ENCODE measurements at places on chromosomes 2 and 18. TPM values are rescaled to one million over a fixed set of nuclear protein-coding genes. Genes with fewer than 3 reads are reported as not detected.

- DNase-seq = no peak
These were observed 13.5 kb upstream of the NTSR2 start for GRCh38 chr2:11683476-11683875.

FAM237A gene
- not detected for total RNA-seq

DNA sequence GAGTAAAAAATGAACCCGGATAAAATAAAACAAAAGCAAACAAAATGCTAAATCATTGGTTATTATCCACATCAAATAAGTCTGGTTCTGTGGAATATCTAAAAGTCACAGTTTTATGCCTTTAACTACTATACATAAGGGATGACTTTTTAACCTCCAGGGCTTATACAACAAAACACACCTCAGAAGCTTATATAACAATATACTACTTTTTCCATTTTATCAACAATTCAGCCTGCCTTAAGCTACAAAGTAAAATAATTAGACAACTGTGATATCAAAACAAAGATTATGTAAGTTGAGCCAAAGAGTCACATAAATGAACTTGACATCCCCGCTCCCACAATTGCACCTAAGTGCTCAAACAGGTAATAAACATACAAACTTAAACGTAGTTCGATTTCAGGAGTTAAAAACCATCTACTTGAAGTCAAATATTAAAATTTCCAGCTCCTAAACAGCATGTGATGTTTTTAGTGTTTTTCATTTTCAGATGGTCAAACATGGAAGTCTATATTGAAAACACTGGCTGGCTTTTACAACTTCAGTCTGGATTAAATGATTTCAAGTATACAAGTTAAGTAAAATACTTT lies 54.7 kb downstream of the ATIC start:
- DNase-seq = no peak

DNA sequence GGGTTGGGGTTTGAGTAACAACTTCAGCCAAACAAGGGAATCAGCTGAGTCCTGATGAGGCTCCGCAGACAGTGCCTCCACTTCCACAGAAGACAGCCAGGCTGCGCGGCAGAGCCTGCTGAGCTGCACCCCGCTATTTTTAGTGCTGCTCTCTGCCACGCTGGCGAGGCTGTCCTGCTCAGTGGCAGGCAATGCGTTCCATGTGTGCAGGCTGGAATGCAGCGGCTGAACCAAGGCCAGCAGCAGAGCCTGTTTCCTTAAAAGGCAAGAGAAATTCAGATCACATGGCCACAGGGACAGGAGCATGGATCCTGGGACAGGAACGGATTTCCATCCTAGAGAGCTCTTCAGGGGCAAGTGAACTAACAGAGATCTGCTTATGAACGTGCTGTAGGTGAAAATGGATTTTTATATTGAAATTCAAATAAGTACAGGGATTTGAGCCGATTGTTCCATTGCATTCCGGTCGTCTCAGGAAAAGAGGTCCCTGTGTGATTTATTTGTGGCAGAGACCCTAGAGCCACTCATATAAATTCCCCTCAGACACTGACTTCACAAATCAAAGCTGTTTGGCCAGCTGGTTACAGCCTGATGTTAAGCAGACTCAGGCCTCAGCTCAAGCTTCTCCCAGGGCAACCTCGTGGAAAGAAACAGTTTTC lies 98.7 kb downstream of the COL6A3 start:
- no peak for DNase-seq

- peak; percentile 4 for DNase-seq
These were observed 4.5 kb downstream of the TRABD2A start for GRCh38 chr2:84876369-84876768.

TEX44 gene
- total RNA-seq = not detected

- no peak for DNase-seq
These were observed 55.9 kb downstream of the ALK start for GRCh38 chr2:29865512-29865911.

DSEL gene
- 0.05 TPM for total RNA-seq

- no peak for DNase-seq
These were observed 1305.0 kb downstream of the CNTNAP5 start for GRCh38 chr2:125330133-125330532.

DNA sequence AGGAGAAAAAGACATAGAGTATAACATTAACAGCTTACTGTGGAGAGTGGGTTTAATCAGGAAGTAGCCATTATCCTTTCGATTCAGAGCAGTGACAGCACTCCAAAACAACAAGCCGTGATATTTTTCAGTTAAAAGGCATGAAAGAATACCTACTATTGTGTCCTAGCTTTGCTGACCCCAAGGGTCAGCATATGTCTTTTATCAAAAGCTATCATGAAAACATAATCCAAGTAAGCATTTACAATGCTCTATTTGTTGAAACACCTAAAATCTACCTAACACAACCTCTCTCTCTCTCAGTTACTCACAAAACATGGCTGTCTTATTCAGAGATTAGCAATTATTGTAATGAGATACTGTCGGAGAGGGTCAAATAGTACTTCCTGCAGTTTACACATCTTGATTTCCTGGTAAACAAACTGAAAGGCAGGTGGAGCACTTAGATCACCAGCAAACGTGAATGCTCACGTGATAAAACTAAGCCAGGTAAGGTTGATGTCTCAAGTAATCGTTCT lies 100.0 kb downstream of the BAZ2B start:
- DNase-seq = no peak

GRCh38 chr2:240225660-240226475 lies 85.4 kb upstream of the OTOS start:
- DNase-seq = no peak

- DNase-seq = peak; percentile 50
These were observed 1.3 kb downstream of the EML6 start for GRCh38 chr2:54724560-54725342.

- DNase-seq = no peak
These were observed 33.9 kb downstream of the FN1 start for GRCh38 chr2:215401896-215402379.

DNA sequence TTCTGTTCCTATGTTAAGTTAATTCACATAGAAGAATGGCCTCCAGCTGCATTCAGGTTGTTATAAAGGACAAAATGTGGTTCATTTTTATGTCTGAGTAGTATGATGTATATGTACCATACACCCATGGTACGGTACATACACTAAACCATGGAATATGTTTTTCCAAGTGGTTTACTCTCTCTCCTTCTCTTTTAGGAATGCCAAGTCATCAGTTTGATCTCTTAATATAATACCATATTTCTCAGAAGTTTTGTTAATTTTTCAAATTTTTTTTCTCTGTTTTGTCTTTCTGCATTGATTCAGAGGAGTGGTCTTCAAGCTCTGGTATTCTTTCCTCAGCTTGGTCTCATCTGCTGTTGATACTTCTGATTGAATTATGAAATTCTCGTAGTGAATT lies 230.9 kb downstream of the DSEL start:
- DNase-seq = no peak

- DNase-seq = no peak
These were observed 93.5 kb downstream of the ZNF516 start for GRCh38 chr18:76401498-76401897.

- DNase-seq = no peak
These were observed 804.9 kb downstream of the SUCLG1 start for GRCh38 chr2:83654091-83654611.

- no peak for DNase-seq
These were observed 50.9 kb downstream of the MYCN start for GRCh38 chr2:15991231-15991630.

DNA sequence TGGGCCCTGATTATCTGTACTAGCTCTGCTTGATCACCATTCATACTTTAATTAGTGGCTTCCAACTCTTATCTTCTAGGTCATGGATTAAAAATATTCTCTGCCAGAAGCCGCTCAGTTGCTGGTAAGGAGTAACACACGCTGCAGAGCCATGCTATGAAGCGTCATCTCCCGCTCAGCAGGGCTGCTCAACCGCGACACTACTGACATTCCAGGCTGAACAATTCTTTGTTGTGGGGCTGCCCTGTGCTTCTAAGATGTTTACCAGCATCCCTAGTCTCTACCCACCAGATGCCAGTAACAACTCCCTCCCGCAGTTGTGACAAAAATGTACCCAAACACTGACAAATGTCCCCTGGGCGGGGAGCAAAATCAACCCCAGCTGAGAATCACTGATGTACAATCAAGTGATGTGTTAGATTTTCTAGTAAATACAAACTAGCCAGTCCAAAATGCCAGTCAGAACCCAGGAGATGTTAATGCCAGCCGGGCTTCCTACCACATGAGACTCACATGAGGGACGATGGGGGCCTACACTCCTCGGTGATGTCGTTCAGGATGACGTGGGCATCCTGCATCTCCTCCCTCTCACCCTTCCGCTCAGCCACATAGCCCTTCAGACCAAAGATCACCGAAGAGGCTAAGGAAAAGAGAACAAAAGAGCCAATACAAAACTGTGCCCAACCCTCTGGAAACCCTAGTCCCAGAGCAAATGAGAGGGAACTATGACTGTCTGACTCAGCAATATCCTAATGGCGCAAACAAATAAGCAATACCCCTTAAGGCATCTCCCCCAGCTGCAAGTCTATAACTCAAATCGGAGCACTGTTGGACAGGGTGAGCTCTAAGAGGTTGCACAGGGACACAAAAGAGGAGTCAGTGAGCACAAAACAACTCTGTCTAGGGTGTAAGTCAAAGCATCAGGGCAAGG lies 15.6 kb downstream of the ILKAP start:
- DNase-seq = no peak

DNA sequence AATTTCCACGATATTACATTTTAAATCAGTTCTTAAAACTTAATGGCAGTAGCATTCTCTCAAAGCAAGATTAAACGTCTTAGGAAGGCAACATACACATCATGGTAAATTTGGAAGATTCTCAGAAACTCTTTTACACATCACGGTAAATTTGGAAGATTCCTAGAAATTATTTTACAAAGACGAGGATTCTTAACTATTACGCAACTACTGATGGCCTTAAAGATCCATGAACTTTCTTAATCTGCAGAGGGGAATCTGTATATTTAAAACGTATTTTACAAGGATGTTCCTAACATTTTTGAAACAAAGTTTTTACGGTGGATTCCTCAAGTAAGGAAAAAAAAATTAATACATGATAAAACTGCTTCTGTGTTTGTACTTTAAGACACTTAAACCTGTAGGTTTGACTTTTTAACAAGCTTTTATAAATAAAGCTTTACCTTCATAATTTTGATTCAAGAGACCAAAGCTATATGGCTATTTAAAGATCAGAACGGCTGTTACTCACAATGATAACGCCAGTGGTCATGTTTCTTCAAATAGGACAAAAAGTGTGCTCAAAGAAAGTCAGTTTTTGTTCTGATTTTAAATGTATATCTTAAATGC lies 1.7 kb downstream of the ATF2 start:
- DNase-seq = no peak

GNLY gene
- total RNA-seq = 364 TPM

ACTR3 gene
- 626 TPM for total RNA-seq

GRCh38 chr2:11127761-11128160 lies 27.5 kb upstream of the SLC66A3 start:
- no peak for DNase-seq

DNA sequence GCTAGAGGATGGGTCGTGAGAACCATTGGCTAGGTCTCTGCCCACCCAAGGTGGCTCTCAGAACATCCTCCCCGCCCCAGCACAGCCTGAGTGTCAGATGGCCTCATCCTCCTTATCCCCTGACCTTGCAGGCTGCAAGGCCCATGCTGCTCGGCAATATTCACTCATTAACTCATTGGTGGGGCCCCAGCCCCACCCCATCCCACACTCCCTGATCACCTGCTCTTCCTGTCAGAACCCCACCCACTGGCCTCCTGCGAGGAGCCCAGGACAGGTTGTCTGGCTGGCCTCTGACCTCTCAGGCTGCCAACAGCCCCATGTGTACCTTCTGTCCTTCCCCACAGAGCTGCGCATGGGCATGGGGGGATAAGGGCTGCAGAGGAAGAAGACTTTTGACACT lies 5.3 kb downstream of the ADCY3 start:
- no peak for DNase-seq

GRCh38 chr2:230172852-230173251 lies 46.9 kb downstream of the SP110 start:
- DNase-seq = no peak

GRCh38 chr18:59628995-59629394 lies 68.2 kb downstream of the CCBE1 start:
- no peak for DNase-seq

DNA sequence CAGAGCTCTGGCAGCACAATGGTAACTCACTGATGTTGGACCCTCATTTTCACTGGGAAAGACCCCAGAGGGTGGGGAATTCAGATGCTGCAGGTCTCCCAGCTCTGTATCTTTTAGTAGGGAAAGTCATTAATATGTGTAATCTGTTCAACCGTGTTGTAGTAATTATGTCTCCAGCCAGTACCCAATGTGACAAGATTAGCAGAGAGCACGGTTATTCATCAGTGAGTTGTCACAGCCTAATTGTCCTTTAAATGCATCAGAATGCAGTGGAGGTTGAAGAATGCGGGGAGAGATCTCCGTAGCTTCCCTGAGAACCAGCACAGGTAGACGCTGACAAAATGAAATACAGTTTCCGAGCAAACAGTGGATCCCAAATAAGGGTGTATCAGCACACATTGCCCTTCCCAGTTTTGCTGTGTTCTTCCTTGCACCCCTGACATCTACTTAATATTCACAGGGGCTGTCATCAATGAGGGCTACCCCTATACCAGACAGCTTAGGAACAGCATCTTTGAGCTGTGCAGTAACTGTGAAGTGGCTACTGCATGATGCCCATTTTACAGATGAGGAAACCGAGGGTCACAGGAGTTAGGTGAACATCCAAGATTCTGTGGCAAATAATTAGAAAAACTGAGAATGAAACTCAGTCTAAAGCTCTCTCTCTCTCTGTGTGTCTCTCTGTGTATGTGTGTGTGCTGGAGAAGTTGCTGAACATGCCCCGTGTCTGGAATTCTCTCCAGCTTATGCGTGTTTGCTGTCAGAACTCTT lies 430.4 kb upstream of the HS6ST1 start:
- DNase-seq = no peak

GRCh38 chr2:26243470-26244308 lies 743 bp downstream of the HADHA start:
- peak; percentile 55 for DNase-seq

MARCO gene
- not detected for total RNA-seq

CACNB4 gene
- 0.14 TPM for total RNA-seq

DNA sequence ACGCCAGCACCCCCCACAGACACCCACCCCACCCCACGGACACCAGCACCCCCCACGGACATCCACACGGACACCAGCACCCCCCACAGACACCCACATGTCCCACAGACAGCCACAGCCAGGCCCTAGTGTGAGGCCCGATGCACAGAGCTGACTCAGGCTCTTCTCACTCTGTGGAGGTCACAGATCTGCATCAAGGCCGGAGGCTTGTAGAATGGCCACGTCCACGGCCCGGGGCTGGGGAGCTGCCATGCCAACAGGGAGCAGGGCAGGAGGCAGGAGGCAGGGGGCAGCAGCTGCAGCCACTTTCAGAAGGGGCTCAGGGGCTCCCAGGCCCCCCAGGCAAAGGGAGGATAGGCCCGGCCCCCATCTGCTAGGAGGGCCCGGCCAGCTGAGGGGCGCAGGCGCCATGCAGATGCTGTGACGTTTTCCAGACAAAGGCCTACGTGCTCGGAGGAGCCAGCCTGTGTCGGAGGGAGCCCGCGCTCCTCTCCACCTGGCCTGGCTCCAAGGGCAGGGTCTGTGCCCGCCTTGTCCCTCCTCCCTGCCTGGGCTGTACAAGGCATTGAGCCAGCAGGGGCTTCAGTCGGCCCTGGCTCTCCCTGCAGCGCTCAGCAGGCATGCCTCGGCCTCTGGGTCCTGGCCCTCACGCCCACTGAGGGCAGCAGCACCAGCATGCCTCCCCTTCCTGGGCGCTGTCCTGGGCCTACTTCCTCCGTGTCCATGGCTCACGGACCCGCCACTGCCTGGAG lies 249.0 kb downstream of the TWIST2 start:
- DNase-seq = no peak

CRYGD gene
- total RNA-seq = not detected

All from activated CD8-positive, alpha-beta memory T cell treated with anti-CD3 and anti-CD28 coated beads, Interleukin-2, amount 10 ng/mL, durations not matched to agents 7 days and 5 days (primary cell).